ENCODE measurements at places on chromosomes 5 and 9. TPM values are rescaled to one million over a fixed set of nuclear protein-coding genes. Genes with fewer than 3 reads are reported as not detected.

SMIM33 gene
- total RNA-seq, result not detected

RAPGEF1 gene
- 47.1 TPM for total RNA-seq

GPR150 gene
- 0.38 TPM for total RNA-seq

IFNA13 gene
- total RNA-seq, result not detected

HAPLN1 gene
- not detected for total RNA-seq

SLC12A2 gene
- 27.5 TPM for total RNA-seq

SLC2A6 gene
- 1.0 TPM for total RNA-seq
